Activated effector memory CD4-positive, alpha-beta T cell treated with anti-CD3 and anti-CD28 coated beads, Interleukin-2, amount 50 U/mL, for 16 hours (primary cell): ENCODE measurements at places on chromosomes 2 and 18.

- no peak for DNase-seq
Observed at GRCh38 chr2:223530811-223531210, 71.3 kb downstream of the SCG2 start.

GRCh38 chr18:36718705-36719328, 110.0 kb downstream of the TPGS2 start:
- no peak for DNase-seq

DNA sequence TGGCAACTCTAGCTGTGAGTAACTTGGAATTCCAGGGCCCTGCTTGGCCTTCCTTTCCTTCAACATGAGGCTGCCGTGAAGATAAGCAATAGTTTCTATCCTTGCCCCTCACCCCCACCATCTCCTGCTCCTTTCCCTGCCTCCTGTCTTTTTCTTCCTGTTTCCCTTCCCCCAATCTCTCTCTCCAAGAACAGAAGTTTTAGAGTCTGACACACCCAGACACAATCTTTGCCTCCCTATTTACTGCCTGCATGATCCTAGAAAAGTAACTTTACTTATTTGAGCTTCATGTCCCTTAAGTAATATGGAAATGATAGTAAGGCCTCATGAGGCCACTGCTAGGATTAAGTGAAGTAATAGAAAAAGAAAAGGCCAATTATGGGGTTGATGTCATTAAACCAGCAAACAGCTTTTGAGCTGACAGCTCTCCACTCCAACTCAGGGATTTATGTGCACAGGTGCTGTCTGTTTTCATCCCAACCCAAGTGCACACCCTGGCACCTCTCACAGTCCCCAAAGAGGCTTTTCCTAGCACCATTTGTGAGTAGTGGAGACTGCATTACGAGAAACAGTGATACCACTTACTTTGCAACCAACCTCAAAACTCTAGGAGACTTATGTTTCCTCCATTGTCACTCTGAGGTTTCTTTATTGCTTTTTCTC, 123.7 kb upstream of the SIX3 start:
- DNase-seq, result no peak

GRCh38 chr2:86038291-86039081, 67.2 kb downstream of the POLR1A start:
- peak; percentile 84 for DNase-seq

- DNase-seq, result no peak
Observed at GRCh38 chr18:63783394-63783793, 8.2 kb downstream of the SERPINB7 start.

- DNase-seq, result no peak
Observed at GRCh38 chr2:133377021-133377481, 191.2 kb downstream of the NCKAP5 start.

DNA sequence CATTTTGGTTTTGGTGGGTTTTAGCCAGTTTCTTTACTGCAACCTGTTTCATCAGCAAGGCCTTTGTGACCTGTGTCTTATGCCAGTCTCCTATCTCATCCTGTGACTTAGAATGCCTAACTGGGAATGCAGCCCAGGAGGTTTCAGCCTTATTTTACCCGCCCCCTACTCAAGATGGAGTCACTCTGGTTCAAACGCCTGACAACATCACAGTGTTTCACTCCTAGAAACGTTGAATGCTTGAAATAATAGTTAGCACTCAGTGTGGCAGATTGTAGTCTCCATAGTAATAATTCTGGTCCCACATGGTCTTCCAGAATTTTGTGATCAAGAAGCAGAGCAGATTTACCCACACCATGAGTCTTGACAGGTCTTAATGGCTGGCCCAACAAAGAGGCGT, 159.0 kb upstream of the TRIB2 start:
- no peak for DNase-seq

DNA sequence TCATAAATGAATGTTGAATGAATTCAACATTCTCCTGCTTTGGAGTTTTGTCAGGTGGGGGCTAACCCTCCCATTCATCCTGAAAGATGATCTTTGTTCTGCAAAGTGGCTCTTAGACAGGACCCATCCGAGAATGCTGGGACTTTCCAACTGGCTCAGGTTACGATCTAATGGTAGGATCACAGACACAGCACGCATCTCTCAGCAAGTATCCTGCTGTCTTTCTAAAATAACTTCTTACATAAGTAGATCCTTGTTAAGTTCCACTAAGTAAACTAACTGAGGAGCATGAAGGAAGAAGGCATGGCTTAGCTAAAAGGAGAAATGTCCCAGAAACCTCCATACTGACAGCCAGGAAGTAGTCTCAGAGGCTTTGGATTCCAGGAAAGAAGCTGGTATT, 23.7 kb downstream of the CYP27A1 start:
- DNase-seq, result no peak

GRCh38 chr2:128245813-128246212, 72.9 kb downstream of the HS6ST1 start:
- DNase-seq, result no peak
